ENCODE measurements at places on chromosomes 7 and 10. TPM values are rescaled to one million over a fixed set of nuclear protein-coding genes. Genes with fewer than 3 reads are reported as not detected.

The HTR7 gene
- total RNA-seq, result not detected

The GPER1 gene
- 0.13 TPM for total RNA-seq

The GIMAP5 gene
- 56.3 TPM for total RNA-seq

The CPN1 gene
- total RNA-seq, result not detected

The OPN4 gene
- total RNA-seq, result not detected

The ATP6V0A4 gene
- not detected for total RNA-seq

DNA sequence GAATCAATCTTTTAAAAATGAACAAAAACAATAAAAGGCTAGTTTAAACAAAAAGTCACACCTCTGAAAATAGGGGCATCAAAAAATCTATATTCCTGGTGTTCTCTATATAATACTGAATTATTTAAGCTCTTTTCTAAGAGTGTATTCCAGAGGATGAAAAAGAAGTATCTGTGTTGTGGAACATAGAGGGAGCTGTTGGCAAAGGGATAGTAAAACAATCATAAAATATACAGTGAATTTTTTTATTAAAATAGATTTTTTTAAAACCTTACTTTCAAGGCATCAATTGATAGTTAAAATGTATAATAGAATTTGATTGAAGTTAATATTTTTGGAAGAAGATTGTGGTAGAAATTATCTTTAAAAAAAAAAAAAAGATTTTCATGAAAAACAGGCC is 1409.1 kb upstream of the CELF2 start:
- no peak overlapping the region for H3K27ac ChIP-seq
- H3K4me3 ChIP-seq, result no peak overlapping the region
- DNase-seq, result no peak

GRCh38 chr7:137577184-137577583 is 233.7 kb upstream of the PTN start:
- no peaks in the 10 kb centered on the region for H3K27me3 ChIP-seq
- DNase-seq, result no peak
- H3K27ac ChIP-seq, result no peak overlapping the region
- H3K36me3 ChIP-seq, result no peaks in the 10 kb centered on the region

DNA sequence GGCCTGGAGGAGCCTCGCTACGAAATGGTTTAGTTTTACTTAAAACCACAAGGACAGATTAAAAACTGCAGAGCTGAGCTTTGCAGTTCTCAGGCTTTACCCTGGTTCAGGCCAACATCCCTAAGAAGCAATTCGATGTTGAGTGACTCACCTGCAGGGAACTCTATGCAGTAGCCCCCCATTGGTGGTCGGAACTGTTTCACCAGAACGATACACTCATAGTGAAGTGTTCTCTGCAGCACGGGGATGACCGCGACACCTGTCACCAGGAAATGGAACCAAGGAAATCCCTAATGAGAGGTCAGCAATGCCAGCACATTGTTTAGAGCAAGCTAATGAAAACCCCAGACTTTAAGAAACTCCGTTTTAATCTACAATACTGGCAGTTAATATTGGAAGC is 18.0 kb downstream of the NUDT5 start:
- H3K4me3 ChIP-seq, result no peak overlapping the region
- no peak overlapping the region for H3K27ac ChIP-seq
- no peak for DNase-seq
- H3K36me3 ChIP-seq, result peaks cover 67% of the 10 kb centered on the region
- peaks cover 35% of the 10 kb centered on the region for H3K4me1 ChIP-seq
- H3K27me3 ChIP-seq, result no peaks in the 10 kb centered on the region

DNA sequence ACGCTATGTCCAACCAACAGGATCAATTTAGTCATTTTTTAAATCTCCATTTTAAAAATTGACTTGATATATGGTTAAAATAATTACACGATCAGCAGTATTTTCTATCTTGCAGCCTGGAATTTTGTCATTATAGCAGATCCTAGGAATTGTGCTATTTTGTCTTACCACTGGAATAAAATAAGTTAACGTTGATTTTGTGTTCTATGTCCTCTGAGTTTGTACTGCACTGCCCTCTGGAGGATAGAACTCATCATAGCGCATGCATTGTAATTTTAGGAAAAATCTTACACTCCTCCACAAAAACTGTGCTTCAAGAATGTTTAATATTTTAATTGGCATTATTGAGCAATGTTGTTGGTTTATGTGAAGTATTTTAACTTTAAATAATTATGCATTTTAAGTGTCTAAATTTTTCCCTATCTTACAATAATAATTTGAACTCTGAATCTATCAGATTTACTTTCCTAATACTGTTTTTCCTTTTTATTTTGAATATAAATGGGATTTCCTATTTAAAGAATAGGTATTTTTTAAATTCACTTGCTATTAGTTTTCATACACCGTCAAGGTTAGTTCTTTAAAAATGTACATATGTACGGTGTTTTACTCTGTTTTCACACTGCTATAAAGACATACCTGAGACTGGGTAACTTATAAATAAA is 220.1 kb downstream of the PPP1R3A start:
- H3K27ac ChIP-seq, result no peak overlapping the region
- no peak for DNase-seq
- H3K4me1 ChIP-seq, result no peaks in the 10 kb centered on the region
- H3K27me3 ChIP-seq, result no peaks in the 10 kb centered on the region

GRCh38 chr10:47061776-47062175 is 150.5 kb downstream of the PTPN20 start:
- no peak overlapping the region for H3K27ac ChIP-seq
- H3K36me3 ChIP-seq, result no peaks in the 10 kb centered on the region
- H3K27me3 ChIP-seq, result peaks cover 2% of the 10 kb centered on the region
- H3K4me3 ChIP-seq, result no peak overlapping the region

GRCh38 chr7:116188-116981 is 76.0 kb upstream of the FAM20C start:
- no peaks in the 10 kb centered on the region for H3K36me3 ChIP-seq
- DNase-seq, result peak; percentile 11
- no peak overlapping the region for H3K4me3 ChIP-seq
- H3K27ac ChIP-seq, result no peak overlapping the region

DNA sequence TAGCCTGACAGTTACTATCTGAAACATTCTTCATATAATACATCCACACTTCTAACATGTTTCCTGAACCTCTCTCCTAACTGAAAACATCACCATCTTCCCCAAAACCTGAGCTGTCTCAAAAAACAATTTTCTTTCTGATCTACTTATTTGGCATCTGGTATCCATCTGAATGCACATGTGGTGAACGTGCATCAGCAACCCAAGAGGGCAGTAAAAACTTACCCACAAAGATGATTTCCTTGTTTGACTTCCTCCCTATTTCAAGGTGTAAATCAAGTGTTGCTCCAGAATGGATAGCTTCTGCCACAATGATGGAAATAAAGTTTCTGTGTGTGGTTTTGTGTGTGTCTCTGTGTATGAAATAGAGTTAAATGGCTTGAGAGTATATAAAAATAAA is 500.4 kb downstream of the MAGI2 start:
- no peak overlapping the region for H3K27ac ChIP-seq
- DNase-seq, result no peak
- H3K27me3 ChIP-seq, result no peaks in the 10 kb centered on the region
- no peaks in the 10 kb centered on the region for H3K4me1 ChIP-seq
- H3K36me3 ChIP-seq, result no peaks in the 10 kb centered on the region

- peaks cover 27% of the 10 kb centered on the region for H3K36me3 ChIP-seq
- no peaks in the 10 kb centered on the region for H3K27me3 ChIP-seq
- H3K4me1 ChIP-seq, result peaks cover 18% of the 10 kb centered on the region
- no peak overlapping the region for H3K4me3 ChIP-seq
- no peak overlapping the region for H3K27ac ChIP-seq
- no peak for DNase-seq
Observed at GRCh38 chr7:100685049-100685605, 8.9 kb downstream of the GIGYF1 start.

DNA sequence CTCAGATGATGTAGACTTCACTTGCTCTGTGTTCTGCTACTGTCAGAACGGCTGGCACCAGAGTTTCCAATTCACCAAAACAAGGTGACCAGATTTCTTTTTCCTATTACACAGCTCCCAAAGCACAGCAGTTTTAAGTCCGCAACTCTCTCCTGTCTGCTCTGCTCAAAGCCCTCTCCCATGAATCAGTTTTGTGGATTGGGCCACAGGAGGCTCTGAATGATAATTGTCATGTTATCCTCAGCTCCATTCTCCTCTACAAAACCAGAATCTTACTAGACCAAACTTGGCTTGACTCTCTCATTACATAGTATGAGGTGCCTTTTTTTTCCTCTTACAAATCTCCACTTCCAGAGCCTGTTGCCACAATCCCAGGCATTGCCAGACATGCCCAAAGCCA is 223.5 kb downstream of the SNX13 start:
- no peak for DNase-seq
- H3K27me3 ChIP-seq, result peaks cover 2% of the 10 kb centered on the region
- H3K4me1 ChIP-seq, result no peaks in the 10 kb centered on the region
- H3K27ac ChIP-seq, result no peak overlapping the region
- H3K4me3 ChIP-seq, result no peak overlapping the region

DNA sequence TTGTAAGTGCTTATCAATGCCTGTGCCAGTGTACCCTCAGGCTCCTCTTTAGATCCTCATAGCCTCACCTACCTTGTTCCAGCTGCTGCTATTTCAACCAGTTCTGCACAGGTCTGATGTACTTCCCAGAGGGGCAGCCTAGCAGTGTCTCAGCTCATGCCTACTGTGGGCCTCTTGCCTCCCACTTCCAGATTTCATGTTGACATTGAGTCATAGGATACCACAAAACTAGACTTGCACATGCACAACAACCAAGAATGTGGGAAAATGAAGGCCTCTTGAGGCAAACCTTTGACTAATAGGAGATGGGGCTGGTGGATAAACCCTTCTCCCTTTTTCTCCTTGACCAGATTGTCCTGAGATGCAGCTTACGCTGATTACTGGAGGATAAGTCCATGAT is 31.0 kb downstream of the PON3 start:
- no peaks in the 10 kb centered on the region for H3K4me1 ChIP-seq
- no peak for DNase-seq
- H3K27me3 ChIP-seq, result peaks cover 16% of the 10 kb centered on the region

DNA sequence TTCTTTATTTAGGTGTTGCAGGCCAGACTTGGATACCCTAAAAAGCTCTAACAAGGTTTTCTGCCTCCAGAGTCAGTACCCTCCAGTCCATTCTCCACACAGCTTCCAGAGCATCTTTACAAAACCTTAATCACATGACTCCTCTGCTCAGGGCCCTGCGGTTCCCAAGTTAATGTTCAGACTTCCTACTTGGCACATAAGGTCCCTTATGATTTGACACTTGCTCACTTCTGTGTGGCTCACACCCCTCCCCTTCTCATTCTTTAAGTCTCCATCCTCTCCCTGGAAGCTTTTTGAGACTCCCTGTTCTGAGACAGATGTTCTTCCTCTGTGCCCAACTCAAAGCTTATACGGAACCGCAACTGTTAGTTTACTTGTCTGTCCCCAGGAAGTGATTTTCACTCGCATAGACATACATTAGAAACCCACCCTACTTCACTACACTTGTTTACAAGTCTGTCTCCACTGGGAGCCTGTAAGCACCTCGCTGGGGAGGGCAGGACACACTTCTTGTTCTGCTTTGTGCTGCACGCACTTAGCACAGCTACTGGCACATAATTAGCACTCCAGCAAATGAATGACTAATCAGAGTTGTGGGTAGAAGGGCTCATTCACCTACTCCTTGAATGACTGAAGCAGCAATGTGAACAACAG is 154.3 kb upstream of the LAMB4 start:
- H3K36me3 ChIP-seq, result no peaks in the 10 kb centered on the region
- H3K4me1 ChIP-seq, result peaks cover 8% of the 10 kb centered on the region
- H3K27ac ChIP-seq, result no peak overlapping the region

DNA sequence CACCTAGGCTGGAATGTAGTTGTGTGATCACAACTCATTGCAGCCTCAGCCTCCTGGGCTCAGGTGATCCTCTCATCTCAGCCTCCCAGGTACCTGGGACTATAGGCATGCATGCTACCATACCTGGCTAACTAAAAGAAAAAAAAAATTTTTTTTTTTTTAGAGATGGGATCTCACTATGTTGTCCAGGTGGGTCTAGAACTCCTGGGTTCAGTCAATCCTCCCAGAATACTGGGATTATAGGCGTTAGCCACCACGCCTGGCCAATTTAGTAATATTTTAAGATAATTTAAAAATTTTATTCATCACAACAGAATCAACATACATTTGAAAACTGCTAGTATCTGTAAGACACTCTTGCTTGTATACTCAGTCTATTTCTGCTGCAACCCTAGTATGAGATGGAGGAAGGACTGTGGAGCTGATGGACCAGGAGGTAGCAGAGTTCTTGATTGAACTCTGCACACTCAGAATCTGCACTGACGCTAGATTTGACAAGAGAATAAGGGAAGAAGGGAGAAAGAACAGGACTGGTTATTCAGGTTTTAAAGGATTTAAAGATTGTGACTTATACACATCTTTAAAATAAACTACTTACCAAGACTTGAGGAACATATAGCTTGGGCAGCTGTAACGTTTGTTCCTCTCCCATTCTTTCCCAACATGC is 57.6 kb downstream of the VCL start:
- DNase-seq, result no peak
- H3K36me3 ChIP-seq, result no peaks in the 10 kb centered on the region
- peaks cover 43% of the 10 kb centered on the region for H3K4me1 ChIP-seq
- H3K27ac ChIP-seq, result peak overlapping the region; percentile 48

DNA sequence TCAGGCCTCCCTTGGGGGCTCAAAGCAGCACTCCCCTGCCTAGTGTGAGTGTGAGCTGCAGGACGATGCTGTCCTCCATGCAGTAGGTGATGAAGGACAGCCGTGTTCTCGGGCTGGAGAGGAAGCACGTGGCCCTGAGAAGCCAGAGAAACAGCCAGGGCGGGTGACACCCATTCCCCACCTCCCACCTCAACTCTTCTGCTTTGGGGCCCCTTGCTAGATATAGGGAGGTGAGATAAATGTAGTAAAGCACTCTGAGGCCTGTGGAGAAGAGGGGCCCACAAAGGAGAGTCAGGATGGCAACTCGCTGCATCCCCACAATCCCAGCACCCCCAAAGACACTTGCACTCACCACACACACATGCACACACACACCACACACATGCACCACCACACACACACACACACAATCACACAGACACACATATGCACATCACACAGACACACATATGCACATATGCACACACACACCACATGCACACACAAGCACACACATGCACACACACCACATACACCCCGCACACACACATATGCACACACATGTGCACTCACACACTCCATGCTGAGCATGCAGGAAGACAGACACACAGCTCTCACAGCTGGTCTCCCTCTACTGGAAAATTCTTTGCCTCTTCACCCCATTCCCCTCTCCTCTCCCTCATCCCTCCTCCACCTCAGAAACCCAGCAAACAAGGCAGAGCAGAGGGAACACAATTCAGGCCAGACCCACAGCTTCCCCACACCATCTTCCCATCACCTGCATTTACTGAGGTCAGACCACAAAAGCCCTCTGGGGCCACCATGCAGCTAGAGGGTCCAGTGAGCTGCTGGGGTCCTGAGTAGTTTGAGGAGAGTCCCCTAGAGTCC is 30.5 kb downstream of the ANXA8 start:
- peaks cover 11% of the 10 kb centered on the region for H3K27me3 ChIP-seq
- no peak overlapping the region for H3K4me3 ChIP-seq
- DNase-seq, result no peak
- no peak overlapping the region for H3K27ac ChIP-seq
- H3K4me1 ChIP-seq, result no peaks in the 10 kb centered on the region

Measured in activated CD8-positive, alpha-beta T cell treated with anti-CD3 and anti-CD28 coated beads, Interleukin-2, amount 10 ng/mL, durations not matched to agents 7 days and 5 days (primary cell).